ENCODE measurements at places on chromosomes 12 and 14.

DNA sequence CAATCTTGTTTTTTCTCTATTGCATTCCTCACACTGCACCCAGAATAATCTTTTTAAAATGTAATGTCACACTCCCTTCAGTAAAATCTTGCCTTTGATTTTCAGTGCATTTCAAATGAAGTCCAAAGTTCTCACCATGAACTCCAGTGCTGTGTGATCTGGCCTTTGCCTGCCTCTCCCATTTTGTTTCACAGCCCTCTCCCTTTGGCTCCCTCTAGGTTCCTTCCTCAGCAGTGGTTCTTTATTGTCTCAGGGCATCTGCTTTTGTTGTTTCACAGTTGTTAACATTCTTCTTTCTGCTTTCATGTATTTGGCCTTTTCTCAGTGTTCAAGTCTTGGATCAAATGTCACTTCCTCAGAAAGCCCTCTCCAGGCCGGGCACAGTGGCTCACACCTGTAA is 84.5 kb upstream of the AMN1 start:
- no peak for DNase-seq

DNA sequence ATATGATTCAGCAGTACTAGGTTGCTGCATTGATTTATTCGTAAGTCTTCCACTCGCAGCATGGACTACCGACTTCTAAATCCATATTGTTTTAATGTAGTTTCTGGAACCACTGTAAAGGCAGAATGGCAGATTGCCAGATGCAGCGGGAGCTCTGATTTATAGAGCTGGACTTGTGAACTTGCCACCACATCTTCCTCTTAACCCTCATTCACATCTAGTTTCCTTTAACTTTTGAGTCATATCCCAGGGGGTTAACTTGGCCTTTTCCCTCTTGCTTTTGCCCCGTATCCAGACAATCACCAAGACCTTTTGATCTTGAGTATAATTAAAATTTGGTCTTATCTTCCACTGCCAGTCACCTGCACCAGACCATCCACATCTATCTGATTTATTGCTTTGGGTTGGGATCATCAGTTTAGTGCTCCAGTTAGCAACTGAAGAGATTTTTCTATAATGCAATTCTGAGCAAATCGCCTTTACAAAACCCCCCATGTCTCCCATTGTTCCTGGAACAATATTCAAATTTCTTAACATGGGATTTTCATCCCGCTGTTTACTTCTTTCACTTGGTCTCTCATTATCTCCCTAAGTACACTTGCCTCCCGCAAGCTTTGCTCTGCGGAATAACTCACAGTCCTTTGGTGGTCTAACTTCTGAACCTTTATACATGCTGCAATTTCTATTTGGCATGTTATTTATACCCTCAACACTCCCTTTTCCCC is 130.5 kb downstream of the ACSS3 start:
- no peak for DNase-seq

GRCh38 chr12:68350753-68351152 is 18.6 kb upstream of the MDM1 start:
- DNase-seq: no peak

DNA sequence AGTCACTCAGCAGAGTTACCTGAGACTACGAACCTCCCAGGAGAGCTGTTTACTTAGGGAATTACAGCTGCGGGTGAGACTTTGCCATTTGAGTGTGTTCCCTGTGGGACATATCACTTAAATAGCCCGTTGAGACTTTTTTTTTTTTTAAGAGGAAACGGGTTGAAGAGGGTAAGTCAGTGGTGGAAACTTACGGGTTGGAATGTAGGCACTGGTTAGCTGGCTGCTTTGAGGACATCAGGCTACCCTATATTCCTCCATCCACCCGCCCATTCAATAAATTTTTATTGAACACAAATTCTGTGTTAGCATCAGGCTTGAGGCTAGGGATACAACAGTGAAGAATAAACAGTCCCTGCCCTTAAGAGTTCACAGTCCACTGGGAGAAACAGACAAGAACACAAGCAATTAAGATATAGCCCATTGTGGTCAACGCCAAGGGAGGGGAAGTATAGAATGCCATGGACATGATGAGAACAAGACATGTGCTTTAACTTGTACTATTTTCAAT is 88.1 kb upstream of the CPSF6 start:
- no peak for DNase-seq

Data from urothelium cell line (cell line).